Gastrocnemius medialis (tissue), 4 donors: ENCODE measurements at places on chromosomes 1 and 21. TPM values are rescaled to one million over a fixed set of nuclear protein-coding genes. Genes with fewer than 3 reads are reported as not detected.

GRCh38 chr1:88537787-88538186 lies 146.3 kb upstream of the PKN2 start:
- H3K27me3 ChIP-seq: no peaks in the 10 kb centered on the region
- H3K36me3 ChIP-seq: no peaks in the 10 kb centered on the region
- H3K4me1 ChIP-seq: no peaks in the 10 kb centered on the region

GRCh38 chr1:157751283-157751682 lies 25.6 kb downstream of the FCRL2 start:
- no peak for DNase-seq
- H3K4me3 ChIP-seq: no peak overlapping the region
- H3K27me3 ChIP-seq: no peaks in the 10 kb centered on the region
- no peaks in the 10 kb centered on the region for H3K4me1 ChIP-seq
- no peak overlapping the region for H3K27ac ChIP-seq

DNA sequence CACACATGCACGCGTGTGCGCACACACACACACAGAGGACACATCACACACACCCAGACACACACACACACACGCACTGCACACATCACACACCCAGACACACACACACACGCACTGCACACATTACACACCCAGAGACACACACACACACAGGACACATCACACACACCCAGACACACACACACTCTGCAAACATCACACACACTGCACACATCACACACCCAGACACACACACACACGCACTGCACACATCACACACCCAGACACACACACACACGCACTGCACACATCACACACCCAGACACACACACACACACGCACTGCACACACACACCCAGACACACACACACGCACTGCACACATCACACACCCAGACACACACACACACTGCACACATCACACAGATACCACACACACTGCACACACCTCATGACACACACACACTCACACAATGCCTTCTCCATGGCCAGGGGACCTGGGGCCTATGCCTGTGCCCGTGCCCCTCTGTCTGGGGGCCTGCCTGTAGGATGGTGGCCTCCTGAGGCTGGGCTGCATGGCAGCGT lies 24.4 kb downstream of the CRYAA start:
- peaks cover 9% of the 10 kb centered on the region for H3K4me1 ChIP-seq
- H3K36me3 ChIP-seq: no peaks in the 10 kb centered on the region
- H3K27ac ChIP-seq: no peak overlapping the region
- DNase-seq: peak; percentile 3
- H3K4me3 ChIP-seq: no peak overlapping the region

GRCh38 chr21:15671188-15671587 lies 58.6 kb upstream of the USP25 start:
- H3K4me3 ChIP-seq: no peak overlapping the region
- H3K4me1 ChIP-seq: no peaks in the 10 kb centered on the region
- H3K27ac ChIP-seq: no peak overlapping the region
- no peaks in the 10 kb centered on the region for H3K36me3 ChIP-seq
- no peaks in the 10 kb centered on the region for H3K27me3 ChIP-seq
- no peak for DNase-seq

GRCh38 chr1:14499312-14500040 lies 99.0 kb upstream of the KAZN start:
- H3K4me3 ChIP-seq: no peak overlapping the region
- DNase-seq: no peak
- H3K27me3 ChIP-seq: no peaks in the 10 kb centered on the region
- H3K36me3 ChIP-seq: no peaks in the 10 kb centered on the region
- no peaks in the 10 kb centered on the region for H3K4me1 ChIP-seq

- H3K4me3 ChIP-seq: no peak overlapping the region
- no peaks in the 10 kb centered on the region for H3K27me3 ChIP-seq
- DNase-seq: no peak
- H3K4me1 ChIP-seq: no peaks in the 10 kb centered on the region
- H3K27ac ChIP-seq: peak overlapping the region; percentile 51
These were observed 462.3 kb upstream of the NFIA start for GRCh38 chr1:60620087-60620486.

GRCh38 chr1:194013561-194013960 lies 827.1 kb upstream of the B3GALT2 start:
- H3K36me3 ChIP-seq: no peaks in the 10 kb centered on the region
- H3K4me1 ChIP-seq: no peaks in the 10 kb centered on the region
- no peak for DNase-seq
- no peak overlapping the region for H3K27ac ChIP-seq
- H3K4me3 ChIP-seq: no peak overlapping the region

DNA sequence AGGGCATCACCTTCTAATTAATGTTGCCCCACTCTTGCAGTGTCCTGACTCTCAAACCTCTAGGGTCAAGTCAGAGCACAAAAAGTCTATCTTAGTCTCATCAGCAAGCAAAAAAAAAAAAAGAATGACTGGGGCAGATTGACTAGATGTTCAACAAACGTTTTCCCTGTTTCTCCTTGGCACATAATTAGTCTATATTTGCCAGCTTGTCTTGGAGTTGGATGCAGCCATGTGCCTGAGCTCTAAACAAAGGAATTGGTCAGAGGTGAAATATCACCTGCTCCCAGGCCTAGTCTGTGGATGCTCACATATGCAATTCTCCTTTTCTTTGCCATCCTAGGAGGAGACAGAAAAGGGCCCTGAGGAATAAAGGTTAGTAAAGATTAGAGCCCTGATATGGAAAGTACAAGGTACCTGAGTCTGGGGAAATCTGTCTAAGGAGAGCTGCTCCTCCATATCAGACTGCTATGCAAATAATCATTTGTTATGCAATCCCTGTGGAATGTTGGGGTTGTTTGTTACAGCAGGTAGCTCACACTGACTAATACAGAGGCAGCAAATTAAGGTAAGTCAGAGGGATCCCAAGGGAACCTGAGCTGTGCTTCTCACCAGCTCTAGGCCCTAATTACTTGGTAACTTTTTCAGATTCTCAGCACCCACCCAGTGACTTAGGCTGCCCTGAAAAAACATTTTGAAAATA lies 130.8 kb downstream of the BRINP2 start:
- no peak overlapping the region for H3K4me3 ChIP-seq
- DNase-seq: no peak
- H3K27me3 ChIP-seq: no peaks in the 10 kb centered on the region
- H3K27ac ChIP-seq: no peak overlapping the region
- no peaks in the 10 kb centered on the region for H3K36me3 ChIP-seq
- peaks cover 8% of the 10 kb centered on the region for H3K4me1 ChIP-seq

DNA sequence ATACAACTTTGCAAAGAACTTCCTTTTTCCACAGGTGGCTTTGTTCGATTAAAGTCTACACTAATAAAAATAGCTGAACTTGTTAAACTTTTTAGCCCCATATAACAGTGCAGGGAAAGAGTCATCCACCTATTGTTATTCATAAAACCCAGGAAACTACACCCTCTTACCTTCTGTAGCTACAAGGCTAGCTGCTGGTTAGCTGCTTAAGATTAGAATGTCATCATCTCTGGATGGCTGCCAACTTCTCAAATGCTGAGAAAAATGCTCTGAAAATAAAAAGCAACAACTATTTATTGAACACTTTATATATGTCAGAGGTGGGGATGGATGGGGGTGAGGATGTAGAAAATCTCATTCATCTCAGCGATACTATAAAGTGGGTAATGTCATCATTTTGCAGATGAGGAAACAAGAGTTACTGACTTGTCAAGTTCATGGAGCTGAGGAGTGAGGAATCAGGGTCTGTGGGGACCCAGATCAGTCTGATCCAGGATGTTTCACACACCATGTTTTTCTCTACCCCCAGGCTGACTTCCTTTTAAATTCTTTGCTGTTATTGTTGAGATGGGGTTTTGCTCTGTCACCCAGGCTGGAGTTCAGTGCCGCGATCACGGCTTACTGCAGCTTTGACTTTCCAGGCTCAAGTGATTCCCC lies 17.1 kb downstream of the ATP5PF start:
- DNase-seq: no peak
- H3K4me3 ChIP-seq: no peak overlapping the region
- H3K4me1 ChIP-seq: peaks cover 3% of the 10 kb centered on the region

GRCh38 chr1:246930830-246931548 lies 759 bp downstream of the AHCTF1 start:
- peaks cover 37% of the 10 kb centered on the region for H3K4me1 ChIP-seq
- DNase-seq: peak; percentile 24
- H3K27ac ChIP-seq: peak overlapping the region; percentile 98
- H3K27me3 ChIP-seq: no peaks in the 10 kb centered on the region
- peak overlapping the region; percentile 89 for H3K4me3 ChIP-seq

- no peak overlapping the region for H3K4me3 ChIP-seq
- no peak for DNase-seq
- H3K4me1 ChIP-seq: no peaks in the 10 kb centered on the region
- no peaks in the 10 kb centered on the region for H3K36me3 ChIP-seq
These were observed 153.7 kb downstream of the KCNJ6 start for GRCh38 chr21:37762606-37763005.

DNA sequence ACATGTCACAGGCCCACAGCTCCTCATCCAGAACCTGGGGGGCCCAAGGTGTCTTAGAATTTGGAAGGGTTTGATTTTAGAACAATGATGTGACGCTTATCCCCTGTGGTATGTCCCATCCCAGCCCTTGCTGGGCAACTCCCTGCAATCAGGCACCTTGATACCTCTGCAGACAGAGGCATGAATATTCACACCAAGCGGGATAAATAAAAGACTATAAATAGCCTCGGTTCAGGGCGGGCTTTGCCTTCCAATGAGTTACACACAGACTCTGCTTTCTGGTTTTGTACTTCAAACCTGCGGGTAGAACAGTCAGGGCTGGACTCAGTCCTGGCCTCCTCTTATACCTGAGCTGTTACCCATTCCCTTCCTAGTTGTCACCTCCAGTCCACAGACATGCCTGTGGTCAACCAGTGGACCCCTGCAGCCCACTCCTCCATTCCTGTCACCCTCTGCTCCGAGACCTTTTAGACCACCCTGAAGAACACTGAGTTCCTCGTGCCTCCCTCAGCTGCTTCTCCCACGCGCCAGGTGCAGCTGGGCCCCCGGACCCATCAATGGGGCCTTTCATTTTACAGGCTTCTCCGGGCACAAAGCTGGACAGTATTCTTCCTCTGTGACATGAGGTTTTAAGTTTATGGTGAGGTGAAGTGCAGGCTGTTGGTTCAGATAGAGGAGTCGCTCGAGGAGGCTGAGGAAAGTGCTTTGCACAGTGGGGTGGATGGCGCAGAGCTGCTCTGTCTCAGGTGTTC lies 120.1 kb upstream of the TNR start:
- no peaks in the 10 kb centered on the region for H3K4me1 ChIP-seq
- H3K27ac ChIP-seq: no peak overlapping the region
- no peaks in the 10 kb centered on the region for H3K27me3 ChIP-seq
- H3K36me3 ChIP-seq: no peaks in the 10 kb centered on the region

DNA sequence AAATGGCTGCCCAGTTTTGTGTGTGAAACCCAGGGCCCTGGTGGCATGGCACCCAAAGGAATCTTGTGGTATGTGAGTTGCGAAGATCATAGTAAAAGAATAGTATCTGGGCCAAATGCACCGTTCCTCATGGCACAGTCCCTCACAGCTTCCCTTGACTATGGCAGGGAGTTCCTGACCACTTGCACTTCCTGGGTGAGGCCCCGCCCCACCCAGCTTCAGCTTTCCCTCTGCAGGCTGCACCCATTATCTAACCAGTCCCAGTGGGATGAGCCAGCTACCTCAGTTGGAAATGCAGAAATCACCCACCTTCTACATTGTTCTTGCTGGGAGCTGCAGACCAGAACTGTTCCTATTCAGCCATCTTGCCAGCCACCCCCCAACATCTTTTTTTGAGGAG lies 63.0 kb downstream of the SLC5A9 start:
- H3K27ac ChIP-seq: no peak overlapping the region
- DNase-seq: no peak
- no peak overlapping the region for H3K4me3 ChIP-seq
- H3K27me3 ChIP-seq: no peaks in the 10 kb centered on the region
- H3K4me1 ChIP-seq: no peaks in the 10 kb centered on the region

- H3K27ac ChIP-seq: no peak overlapping the region
- peak; percentile 32 for DNase-seq
- no peaks in the 10 kb centered on the region for H3K27me3 ChIP-seq
- no peak overlapping the region for H3K4me3 ChIP-seq
These were observed 128.6 kb downstream of the LHX4 start for GRCh38 chr1:180358649-180359048.

GRCh38 chr1:224438989-224439388 lies 4.4 kb upstream of the WDR26 start:
- H3K27ac ChIP-seq: no peak overlapping the region
- no peak overlapping the region for H3K4me3 ChIP-seq
- no peaks in the 10 kb centered on the region for H3K36me3 ChIP-seq
- H3K4me1 ChIP-seq: peaks cover 12% of the 10 kb centered on the region
- H3K27me3 ChIP-seq: no peaks in the 10 kb centered on the region

GRCh38 chr1:72911656-72912055 lies 629.3 kb upstream of the NEGR1 start:
- no peak for DNase-seq
- H3K4me1 ChIP-seq: no peaks in the 10 kb centered on the region
- H3K27ac ChIP-seq: no peak overlapping the region
- no peak overlapping the region for H3K4me3 ChIP-seq
- H3K36me3 ChIP-seq: no peaks in the 10 kb centered on the region

GRCh38 chr1:115890580-115890979 lies 49.7 kb upstream of the NHLH2 start:
- no peaks in the 10 kb centered on the region for H3K27me3 ChIP-seq
- H3K4me3 ChIP-seq: no peak overlapping the region
- no peak overlapping the region for H3K27ac ChIP-seq
- no peaks in the 10 kb centered on the region for H3K36me3 ChIP-seq
- H3K4me1 ChIP-seq: no peaks in the 10 kb centered on the region
- DNase-seq: no peak

Gene AGT
- total RNA-seq: 36.7 TPM

Gene SH2D2A
- total RNA-seq: 0.82 TPM

Gene TNFSF4
- total RNA-seq: 0.16 TPM

Gene PPFIA4
- total RNA-seq: 40.8 TPM

Gene C1orf210
- not detected for total RNA-seq

Gene DPYD
- total RNA-seq: 4.6 TPM

Gene LCE1A
- total RNA-seq: not detected

Gene CENPF
- total RNA-seq: 1.0 TPM

Gene HEYL
- total RNA-seq: 0.78 TPM

Gene FCRL4
- not detected for total RNA-seq

Gene FAM163A
- total RNA-seq: not detected

Gene PAQR6
- 0.46 TPM for total RNA-seq

Gene CHI3L2
- not detected for total RNA-seq
